ENCODE measurements at places on chromosomes 3 and 15. TPM values are rescaled to one million over a fixed set of nuclear protein-coding genes. Genes with fewer than 3 reads are reported as not detected.

Gene XPC
- total RNA-seq, result 40.8 TPM

DNA sequence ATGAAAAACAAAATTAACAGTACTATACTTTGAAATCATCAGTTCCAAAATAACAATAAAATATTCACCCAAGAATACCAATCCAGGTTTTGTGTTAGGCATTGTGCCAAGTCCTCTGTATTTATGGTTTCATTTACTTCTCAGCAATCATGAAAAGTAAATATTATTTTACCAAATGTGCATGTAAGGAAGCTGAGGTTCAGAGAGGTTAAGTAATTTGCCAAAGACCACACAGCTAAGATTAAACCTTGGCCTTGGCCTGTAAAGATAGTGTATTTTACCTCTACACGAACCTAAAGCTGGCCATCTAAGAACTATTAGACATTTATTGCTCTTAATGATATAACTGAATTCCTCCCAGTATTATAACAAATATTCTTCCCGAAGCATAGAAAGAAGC, 124.4 kb upstream of the SLC2A2 start:
- DNase-seq, result no peak

DNA sequence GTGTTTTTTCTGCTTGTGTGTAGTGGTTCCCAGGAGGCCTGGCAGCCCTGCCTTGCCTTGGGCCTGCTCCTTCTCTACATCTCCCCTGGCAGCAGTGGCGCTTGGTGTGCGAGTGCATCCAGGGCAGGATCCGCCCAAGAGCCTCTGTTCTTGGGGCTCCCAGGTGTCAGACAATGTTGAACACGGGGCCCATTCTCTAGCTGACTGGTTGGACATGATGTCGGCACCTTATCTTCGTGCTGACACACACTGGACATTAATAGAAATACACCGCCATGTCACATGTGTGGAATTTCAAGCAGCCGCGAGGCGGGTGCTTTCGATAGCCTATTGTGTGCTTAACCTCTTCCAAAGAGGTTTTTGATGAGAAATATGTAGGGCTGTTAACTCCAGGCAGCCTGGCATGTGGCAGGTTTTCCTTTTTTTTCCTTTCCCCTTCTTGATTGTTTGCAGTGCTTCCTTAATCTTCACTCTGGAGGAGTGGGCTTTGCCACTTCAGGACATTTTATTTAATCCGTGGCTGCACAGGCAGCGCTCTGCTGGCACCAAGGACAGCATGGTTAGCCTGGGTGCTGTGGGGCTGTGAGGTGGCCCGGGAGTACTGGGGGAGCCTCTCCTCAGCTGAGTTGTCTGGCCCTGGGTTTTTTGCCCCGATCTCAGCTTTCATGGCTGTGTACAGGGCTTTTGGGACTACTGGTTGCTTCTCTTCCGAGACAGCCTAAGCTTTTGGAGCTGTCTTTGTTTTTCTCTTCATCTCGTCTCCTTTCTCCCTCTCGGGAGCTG, 42.5 kb downstream of the CHCHD6 start:
- peak; percentile 4 for DNase-seq

GRCh38 chr15:76431971-76432370, 95.4 kb downstream of the ISL2 start:
- no peak for DNase-seq

GRCh38 chr3:107416886-107417285, 39.6 kb downstream of the CCDC54 start:
- DNase-seq, result no peak

- DNase-seq, result peak; percentile 69
Measured at GRCh38 chr3:134374791-134375581, 739 bp upstream of the AMOTL2 start.

GRCh38 chr15:40463886-40464545, 6.8 kb upstream of the CHST14 start:
- no peak for DNase-seq

Gene ANKRD63
- total RNA-seq, result not detected

DNA sequence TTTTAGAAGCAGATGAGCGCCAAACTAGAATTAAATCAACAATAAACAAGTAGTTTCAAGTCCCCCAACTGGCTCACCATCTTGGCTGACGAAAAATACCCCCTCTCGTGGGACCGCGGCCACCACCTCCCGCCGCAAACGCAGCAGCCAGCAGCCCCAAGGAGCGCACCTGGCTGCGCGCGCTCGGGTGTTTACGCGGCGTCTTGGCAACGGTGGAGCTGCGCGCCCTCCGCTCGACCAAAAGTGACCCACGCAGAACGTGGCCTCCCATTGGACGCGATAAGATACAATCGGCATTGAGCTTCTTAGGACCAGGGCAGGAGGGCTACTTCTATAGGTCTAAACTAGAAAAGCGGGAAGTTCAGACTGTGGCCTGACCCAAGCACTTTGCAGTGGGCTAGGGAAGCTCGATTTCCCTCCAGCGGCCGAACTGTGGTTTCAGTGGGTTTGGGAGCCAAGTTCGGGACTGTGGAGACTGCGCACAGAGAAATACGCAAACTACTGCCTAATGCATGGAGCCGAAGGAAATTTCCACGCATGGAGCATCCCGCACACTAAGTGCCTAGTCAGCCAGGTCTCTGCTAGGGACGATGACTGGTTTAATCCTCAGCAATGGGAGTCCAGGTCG, at the start of gene MNS1:
Gene MNS1, minus strand, starts transcription at position 245 of the 628 bp plus-strand sequence. Its CDS starts 165 bp downstream, at position 80.
- peak; percentile 92 for DNase-seq

- no peak for DNase-seq
Measured at GRCh38 chr3:108511055-108511454, 659 bp upstream of the MYH15 start.
